Heart left ventricle (tissue), 16 donors: ENCODE measurements at places on chromosomes 13 and 19.
A peak's percentile ranks its signal among the peaks of the same experiment; 100 is the strongest.

DNA sequence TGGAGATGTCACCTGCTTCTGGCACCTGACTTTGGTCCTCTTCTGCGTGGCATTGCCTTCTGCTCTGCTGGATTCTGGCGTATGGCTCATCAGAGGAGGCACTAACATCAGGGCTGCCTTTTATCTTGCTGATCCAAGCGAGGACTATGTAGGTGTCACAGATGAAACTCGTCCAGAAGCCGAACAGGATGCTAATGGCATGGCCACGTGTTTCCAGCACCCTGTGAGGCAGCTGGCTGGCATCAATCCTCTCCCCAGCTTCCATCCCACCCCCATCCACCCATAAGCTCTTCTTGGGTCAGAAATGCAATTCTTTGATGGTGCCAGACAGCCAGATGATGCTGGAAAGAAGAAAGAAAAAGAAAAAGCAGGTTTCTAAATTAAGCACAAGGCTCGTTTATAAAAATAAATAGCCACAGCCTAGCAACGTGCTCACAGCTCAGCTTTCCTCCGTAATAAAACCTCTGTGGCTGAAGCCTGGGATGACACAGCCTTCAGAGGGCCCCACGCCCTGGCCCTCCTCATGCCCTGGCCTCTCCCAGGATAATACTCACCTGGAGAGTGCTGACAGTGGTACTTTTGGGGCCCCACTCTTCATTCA lies 212.9 kb upstream of the SERP2 start:
- no peak for DNase-seq

GRCh38 chr13:88005188-88005587 lies 334.0 kb downstream of the SLITRK5 start:
- no peak for DNase-seq

- DNase-seq: no peak
Observed at GRCh38 chr19:18141031-18141430, 11.9 kb upstream of the PIK3R2 start.

GRCh38 chr19:42132851-42133528 lies 744 bp upstream of the POU2F2 start:
- peak; percentile 56 for DNase-seq

- no peak for DNase-seq
Observed at GRCh38 chr13:87498681-87499080, 172.5 kb upstream of the SLITRK5 start.

DNA sequence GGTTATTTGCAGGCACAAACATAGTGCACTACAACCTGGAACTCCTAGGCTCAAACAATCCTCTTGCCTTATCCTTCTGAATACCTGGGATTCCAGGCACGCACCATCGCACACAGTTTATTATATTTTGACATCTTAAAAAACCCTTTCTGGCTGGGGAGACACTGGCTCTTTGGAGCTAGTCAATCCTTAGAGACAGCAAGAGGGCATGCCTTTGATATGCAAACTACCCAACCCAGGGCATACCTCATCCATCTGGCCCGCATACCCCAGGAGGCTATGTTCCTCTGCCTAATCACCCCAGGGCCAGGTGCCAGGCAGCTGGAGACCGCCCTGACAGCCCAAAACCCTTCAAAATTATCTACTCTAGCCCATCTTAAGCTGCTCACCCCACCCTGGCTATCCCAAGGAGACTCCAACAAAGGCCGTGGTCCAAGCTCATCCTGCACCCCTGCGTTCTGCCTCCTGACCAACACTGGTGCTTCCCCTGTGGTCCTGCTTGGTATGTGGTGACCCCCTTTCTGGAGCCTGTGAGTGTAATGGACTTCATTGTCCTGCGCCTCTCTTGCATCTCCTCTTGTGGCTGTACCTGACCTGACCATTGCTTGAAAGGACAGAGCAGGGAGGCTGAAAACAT lies 86.4 kb downstream of the RGCC start:
- no peak for DNase-seq
